Hepatic stellate cell (primary cell): ENCODE measurements at places on chromosomes 5 and 9.

GRCh38 chr9:124356745-124357390, 58.4 kb downstream of the PSMB7 start:
- DNase-seq = no peak

GRCh38 chr9:130027533-130028365, 15.2 kb downstream of the FNBP1 start:
- no peak for DNase-seq

- no peak for DNase-seq
Measured at GRCh38 chr9:36999728-37000333, 34.2 kb downstream of the PAX5 start.

DNA sequence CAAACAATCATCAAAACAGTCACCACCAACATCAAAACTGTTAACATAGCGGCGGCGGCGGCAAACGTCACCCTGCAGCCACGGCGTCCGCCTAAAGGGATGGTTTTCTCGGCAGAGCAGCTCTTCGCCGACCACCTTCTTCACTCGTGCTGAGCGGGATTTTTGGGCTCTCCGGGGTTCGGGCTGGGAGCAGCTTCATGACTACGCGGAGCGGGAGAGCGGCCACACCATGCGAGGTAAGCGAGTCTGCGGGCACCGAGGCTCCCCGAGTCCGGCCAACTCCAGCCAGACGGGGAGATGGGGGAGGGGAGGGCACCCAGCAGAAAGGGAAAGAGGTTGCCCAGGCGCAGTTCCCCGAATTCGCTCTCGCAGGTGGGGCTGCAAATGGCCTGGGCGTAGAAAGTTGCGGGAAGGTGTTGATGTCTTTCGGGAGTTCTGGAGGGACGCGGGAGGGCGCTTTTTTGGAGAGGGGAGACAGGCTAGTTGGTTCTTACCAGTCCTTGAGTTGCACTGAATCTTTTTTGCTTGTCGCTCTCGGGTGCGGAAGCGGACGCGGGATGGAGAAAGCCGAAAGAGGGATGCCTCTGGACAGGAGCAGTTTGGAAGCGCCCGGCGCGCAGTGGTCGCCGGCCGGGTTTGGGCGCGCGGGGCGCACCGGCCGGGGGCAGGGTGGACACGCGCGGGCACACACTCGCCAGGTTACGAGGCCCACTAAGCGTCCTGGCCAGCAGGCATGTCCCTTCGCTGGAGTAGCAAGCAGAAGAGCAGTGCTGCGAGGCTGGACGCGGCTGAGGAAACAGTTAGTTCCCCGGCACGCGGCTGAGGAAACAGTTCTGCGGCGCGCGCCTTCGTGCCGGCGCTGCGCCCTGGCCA, 849 bp downstream of the RORB start:
- DNase-seq = no peak

DNA sequence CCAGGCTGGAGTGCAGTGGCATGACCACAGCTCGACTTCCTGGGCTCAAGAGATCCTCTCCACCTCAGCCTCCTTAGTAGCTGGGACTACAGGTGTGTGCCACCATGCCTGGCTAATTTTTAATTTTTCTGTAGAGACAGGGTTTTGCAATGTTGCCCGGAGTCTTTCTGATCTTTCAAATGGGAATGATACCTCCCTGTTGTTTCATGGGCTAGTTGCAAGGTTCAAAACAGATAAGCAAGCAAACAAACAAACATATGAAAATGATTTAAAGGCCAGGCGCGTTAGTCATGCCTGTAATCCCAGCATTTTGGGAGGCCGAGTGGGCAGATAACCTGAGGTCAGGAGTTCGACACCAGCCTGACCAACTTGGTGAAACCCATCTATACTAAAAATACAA, 45.3 kb upstream of the PLPP1 start:
- DNase-seq = no peak
